ENCODE measurements at places on chromosomes 6 and 20.

DNA sequence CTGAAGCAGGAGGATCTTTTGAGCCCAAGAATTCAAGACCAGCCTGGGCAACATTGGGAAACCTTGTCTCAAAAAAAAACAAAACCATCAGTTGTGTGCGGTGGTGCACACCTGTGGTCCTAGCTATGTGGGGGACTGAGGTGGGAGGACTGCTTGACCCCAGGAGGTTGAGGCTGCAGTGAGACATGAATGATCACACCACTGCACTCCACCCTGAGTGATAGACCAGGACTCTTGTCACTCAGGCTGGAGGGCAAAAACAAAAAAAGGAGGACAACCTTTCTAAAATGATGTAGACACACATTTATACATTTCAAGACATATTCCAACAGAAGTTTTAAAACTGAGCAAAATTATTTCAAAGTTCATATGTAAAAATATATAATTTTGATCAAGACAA, 45.1 kb downstream of the NOL7 start:
- no peak for DNase-seq

DNA sequence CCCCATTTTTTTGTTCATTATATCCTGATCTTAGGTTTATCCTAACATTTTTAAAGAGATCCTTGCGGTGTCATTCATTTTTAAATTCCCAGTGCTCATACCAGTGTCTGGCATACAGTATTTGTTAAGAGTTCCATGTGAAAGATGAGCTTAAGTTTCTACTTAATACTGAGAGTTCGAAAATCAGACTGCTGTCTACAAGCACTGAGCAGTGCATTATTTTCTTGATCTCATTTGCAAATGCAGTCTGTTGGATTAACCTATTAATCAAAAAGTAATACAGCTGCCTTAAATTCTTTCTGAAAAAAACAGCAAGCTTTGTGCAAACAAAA, 663 bp downstream of the COQ3 start:
- no peak for DNase-seq

GRCh38 chr6:94463306-94463705, 1043.9 kb upstream of the EPHA7 start:
- DNase-seq: no peak

GRCh38 chr6:33725222-33725621, 13.7 kb upstream of the UQCC2 start:
- DNase-seq: no peak

GRCh38 chr20:51800872-51801121, 1.5 kb downstream of the SALL4 start:
- no peak for DNase-seq

DNA sequence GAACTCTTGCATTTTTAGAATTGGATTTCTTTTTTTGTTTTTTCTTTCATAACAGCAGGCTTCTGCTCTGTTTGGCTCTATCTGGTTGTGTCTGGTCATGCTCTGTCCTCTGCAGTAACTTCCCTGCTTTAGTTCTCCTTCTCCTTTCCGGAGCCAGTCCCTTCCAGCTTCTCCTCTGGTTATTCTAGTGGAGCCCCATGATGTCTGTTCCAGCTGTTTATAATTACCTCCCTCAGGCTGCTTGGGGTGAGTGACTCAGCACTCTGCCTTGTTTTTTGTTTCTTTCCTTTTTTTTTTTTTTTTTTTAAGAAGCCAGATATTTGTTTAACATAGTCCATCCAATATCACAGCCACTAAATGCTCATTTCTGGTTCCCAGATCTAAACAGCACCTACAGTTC, 409.6 kb downstream of the MAFB start:
- DNase-seq: no peak

DNA sequence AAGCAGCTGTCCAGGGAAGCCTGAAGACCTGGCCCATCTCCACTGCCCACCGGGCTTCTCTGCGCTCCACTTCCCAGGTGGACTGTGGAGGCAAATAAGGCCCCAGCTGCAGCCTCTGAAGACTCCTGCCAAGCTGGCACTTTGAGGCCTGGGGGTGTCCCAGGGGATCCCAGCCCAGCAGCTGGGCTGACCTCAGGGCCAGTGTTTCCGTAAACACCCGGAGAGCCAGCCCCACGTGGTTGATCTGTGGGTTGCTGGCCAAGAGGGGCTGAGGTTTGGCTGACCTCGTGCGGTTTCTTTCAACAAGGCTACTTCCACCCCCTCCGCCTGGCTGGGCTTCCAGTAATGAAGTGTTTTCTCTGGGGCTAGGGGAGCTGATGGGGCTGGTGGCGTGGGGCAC, 12.4 kb upstream of the CCN5 start:
- no peak for DNase-seq

DNA sequence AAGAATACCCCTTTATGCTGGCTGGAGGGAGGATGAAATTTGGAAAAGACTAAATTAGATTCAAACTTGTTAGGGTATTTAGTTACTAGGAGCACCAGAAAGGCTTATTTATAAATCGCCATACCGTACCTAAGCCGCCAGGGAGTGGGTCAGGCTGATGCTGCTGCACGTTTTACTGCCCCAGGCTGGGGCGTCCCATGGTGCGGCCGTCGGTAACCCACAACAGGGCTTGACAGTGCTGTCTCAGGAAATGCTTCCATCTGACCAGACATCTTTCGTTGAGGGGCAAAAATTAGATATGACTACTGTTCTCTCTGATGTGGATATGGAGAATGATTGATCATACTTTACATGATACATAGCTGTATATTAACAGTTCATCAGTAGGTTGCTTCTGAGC, 52.9 kb downstream of the ARID1B start:
- no peak for DNase-seq

GRCh38 chr6:48067148-48067712, 43.8 kb downstream of the PTCHD4 start:
- no peak for DNase-seq

DNA sequence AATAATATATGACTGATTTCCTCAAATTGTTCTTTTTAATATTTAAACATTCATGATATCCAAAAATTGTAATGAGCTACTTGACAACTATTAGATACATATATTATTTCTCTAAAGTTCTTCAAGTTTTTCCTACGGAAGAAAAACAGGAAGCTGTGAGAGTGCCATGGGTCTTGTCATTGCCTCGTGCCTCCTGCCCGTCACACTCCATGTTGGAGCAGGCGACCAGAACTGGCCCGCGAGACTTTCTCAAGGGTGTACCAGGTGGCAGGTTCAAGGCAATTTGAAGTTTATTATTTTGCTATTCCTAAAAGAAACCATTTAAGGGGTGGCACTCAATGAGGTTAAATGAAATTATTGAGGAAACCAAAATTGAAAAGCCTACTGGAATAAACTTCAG, 337.2 kb downstream of the HACE1 start:
- DNase-seq: no peak

DNA sequence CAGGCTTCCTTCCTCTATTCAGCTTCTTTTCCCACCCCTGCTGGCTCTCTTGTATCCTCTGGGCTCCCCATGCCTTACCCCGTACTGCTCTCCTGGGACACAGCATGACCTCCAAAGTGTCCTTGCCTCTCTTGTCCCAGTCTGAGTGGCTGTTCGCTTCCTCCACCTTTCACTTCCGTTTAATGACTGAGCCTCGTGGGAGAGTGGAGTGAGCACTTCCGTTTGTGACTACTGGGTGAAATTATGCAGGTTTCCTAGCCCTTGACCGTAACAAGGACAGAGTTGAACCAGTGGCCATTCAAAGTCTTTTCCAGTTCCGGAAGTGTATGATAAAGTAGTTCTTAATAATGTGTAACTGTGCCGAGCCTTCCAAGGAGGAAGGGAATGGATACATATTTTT, 109.2 kb downstream of the ARID1B start:
- no peak for DNase-seq

- no peak for DNase-seq
Observed at GRCh38 chr6:142187209-142187608, 40.1 kb downstream of the VTA1 start.

DNA sequence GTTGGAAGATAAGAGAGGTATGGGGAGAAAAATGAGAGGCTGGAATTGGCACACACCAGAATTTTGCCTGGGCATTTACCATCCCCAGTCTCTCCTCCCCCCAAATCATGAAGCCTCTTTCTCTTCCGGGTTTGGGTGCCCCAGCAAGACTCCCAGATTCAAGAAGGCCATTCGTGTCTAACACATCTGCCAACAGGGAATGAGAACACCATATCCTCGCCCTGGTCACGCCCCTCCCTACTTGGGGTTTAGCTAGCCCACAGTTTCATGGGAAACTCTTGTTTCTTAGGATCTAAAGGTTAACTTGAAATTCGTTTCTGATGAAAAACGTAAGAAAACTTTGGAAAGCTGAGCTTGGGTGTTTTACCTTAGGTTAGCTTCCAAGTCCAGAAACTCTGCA, 105.5 kb upstream of the TMEM170B start:
- DNase-seq: no peak

GRCh38 chr6:106724848-106725247, 95.5 kb downstream of the QRSL1 start:
- no peak for DNase-seq

GRCh38 chr20:4512891-4513550, 208.7 kb upstream of the PRND start:
- DNase-seq: no peak

DNA sequence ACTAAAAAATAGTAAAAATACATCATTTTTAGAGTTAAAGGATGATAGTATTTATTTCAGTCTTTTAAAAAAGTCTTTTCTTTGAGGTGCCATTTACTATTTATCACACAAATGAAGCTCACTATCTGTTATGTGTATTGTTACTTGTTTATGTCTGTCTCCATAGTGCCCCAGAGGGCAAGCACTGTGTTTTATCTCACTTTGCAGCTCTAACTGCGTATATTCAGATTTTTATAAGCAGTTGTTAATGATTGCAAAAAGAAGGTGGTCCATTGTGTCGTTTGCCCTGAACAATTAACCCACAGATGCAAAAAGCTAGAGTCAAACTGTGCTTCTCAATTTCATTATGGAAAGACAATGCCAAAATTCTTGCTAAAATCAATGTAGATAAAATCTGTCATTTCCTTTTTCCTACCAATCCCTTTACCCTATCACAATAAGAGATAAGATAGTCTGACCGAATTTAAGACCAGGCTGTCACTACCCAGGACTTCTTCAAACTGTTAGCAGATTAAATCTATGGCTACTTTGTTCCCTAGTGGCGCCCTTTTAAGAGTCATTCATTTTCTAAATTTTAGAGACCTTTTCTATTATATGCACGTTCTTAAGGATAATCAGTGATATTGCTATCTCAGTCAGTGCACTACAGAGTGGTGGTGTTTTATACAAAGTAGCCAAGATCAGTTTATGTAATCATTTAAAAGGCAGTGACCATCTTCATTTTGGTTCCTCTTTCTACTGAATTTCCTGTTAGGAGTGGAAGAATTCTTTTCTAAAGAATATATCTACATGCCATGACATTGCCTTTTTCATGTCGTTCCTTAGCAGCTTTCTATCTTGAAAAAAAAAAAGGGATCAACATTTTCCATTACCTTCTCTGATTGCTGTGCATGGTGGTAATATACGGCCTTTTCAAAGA, 133.1 kb upstream of the PRDM1 start:
- DNase-seq: no peak

DNA sequence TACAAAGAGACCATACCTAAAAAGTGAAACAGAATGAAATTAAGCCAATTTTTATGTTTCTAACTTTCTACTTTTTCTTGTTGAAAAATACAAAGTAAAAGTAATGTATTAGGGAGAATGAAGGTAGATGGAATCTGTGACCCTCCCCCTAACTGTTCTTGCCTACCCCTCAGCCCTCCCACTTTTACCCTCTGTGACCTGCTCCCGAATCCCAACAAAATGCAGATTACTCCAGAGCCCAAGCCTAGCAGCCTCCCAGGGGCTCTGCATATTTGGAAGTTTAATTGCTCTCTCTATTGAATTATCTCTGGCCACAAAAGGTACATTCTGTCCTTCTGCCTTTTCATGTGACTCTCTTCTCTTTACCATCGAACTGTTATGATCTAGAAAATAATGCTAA, 201.5 kb downstream of the PKHD1 start:
- no peak for DNase-seq

DNA sequence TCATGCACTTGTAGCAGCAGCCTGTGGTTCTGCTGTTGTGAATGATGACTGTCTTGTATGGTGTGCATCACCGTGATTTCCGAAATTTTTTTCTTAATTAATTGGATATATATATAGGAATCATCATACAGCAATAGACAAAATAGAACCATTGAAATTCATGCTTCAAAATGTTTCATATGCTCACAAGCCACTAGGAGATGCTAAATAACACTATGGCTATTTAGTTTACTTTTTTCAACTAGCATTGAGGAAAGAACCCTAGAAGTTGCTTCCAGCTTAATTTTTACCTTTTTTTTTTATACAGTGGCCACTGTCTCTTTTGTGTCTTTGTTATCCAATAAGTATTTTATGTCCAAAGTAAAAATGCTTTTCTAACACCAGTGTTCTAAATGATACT, 485.4 kb downstream of the CDKAL1 start:
- no peak for DNase-seq

- DNase-seq: no peak
Observed at GRCh38 chr6:45998524-45998923, 17.1 kb downstream of the CLIC5 start.

DNA sequence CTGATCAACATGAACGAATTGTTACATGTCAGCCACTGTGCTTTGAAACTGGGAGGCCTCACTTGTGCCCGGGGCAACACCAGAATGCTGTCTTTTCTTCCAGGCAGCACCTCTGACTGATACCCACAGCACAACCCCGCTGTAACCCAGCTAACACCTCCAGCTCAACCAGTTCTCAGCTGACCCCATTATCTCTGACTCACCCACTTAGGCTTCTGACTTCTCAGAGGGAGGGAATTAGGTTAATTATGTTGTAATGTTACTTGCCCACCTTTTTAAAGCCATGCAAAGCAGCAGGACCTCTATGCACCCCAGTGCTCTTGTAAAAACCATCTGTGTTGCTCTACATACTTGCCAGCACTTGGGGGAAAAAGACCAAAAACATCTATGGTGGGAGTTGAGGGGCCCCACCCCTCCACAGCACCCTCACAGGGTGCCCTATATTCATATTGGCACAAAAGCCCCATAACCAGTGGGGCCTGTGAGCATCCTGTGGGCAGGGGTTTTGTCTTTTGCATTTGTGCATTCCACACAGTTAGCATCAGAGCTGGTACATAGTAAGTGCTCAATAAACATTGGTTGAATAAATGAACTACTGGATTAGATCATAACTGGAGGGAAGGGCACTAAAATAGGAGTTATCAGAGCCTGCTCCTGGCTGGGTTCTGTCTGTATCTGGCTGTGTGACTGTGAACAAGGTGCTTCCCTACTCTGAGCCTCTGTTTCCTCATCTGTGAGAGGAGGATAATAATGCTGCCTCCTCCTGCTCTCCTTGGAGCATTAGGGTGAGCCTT, 22.3 kb downstream of the BNIP5 start:
- DNase-seq: no peak

DNA sequence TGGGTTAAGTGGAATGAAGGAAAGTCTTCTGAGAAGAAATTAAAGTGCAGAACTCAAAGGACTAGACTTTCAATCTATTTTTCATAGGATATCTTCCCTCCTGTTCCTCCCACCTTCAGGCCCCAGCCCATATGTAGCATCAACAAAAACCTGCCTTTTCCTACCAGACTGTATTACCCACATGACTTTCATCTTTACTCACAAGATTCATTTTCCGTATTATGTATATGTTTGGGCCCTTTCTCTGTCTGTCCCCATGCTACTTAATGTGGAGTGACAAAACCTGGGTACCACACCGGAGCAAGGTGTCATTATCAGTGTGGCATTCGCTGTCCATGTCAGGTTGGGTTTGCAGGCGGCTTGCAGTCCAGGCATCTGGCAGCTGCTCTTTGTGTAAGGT, 18.8 kb upstream of the CNR1 start:
- no peak for DNase-seq

- no peak for DNase-seq
Observed at GRCh38 chr20:10662151-10662550, 11.6 kb downstream of the JAG1 start.

Data from stimulated activated CD8-positive, alpha-beta memory T cell treated with anti-CD3 and anti-CD28 coated beads, Interleukin-2, amount 100 ng/mL, for 48 hours (primary cell).